CD14-positive monocyte (primary cell): ENCODE measurements at places on chromosomes 6 and 20.

DNA sequence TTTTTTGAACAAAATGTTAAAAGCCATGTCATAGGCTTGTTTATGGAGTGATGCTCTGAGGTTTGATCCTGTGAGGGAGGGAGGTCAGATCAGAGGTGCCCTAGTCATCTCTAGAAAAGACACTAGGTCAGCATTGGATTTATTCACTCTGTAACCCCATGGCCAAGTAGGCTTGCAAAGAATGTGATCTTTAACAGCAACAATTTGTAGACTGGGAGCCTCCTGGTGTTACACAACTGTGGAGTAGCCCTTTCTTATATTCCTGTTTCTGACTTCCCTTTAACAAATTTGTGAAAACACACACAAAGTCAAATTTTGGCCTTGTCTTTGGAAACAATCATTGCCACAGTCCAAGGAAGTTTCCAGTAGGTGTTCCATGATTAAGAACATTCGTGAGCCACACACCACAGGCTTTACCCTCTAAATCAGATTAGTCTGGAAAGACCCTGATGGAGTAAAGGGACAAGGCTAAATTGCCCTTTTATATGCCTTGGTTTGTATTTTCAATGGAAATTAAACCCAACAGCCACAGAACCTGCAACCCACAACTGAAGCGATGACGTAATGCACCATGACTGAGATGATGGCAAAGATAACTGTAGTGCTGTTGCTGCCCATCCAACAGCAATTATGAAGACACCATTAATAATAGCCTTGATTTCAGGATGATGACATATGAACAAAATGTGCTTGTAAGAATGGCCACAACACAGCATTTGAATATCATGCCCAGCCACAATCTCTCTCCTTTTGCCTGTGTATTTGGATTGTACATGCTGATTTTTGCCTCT lies 22.1 kb downstream of the SCP2D1 start:
- DNase-seq = no peak

- DNase-seq = no peak
These were observed 172.8 kb upstream of the SNX9 start for GRCh38 chr6:157650261-157650640.

DNA sequence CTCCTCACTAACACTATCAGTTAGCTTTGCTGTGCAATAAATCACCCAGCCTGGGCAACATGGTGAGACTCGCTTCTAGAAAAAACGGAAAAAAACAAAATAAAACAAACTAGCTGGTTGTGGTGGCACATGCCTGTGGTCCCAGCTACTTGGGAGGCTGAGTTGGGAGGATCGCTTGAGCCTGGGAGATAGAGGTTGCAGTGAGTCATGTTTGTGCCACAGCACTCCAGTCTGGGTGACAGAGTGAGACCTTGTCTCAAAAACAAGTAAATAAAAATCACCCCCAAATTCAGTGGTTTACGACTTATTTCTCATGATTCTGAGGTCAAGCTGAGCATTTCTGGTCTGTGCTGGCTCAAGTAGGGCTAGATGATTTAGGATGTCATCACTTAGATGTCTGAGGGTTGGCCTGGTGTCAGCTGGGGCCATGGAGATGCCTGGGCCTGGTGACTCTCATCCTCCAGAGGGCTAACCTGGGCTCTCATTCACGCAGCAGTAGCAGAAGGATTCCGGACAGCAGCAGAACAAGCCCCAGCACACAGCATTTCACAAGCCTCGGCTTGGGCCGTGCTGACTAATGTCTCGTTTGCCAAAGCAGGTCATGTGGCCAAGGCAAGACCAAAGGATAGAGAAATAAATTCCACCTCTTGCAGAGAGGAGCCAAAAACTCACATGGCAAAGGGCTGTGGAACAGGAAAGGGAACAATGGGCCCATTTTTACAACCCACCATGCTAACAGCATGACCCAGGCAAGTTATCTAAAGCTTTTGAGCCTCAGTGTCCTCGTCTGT lies 32.5 kb downstream of the MGME1 start:
- DNase-seq = no peak

DNA sequence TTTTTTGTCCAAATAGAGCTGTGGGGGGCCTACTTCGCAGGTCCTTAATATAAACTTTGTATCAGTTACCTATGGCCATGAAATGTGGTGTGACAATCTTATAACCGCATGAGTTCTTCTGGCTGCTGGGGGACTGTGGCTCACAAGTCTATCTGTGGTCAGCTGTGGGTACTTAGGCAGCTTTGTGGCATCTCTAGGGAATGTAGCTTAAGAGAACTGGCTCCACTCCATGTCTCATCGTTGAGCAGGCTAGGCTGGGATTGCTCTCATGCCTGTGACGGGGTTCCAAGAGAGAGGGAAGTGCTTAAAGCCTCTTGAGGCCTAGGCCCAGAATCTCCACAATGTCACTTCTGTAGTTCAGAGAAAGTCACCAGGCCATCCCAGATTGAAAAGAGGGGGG lies 140.5 kb downstream of the BTBD3 start:
- DNase-seq = no peak

DNA sequence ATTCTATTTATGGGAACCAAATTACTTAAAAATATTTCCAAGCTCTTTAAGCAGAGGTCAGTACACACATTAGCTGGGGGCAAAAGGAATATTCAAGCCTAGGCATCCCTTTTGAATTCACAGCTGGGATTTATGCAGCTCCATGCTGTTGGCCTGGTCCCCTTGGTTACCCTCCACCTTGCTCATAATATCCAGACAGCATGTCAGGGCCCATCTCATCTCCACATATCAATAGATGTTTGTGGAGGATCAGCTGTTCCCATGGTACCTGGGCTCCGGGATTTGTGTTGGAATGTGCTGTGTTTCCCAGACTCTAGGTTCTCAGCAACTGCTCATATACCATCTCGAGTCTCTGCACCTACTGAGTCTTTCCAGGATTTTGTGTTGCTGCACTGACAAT lies 534.8 kb downstream of the BMP2 start:
- DNase-seq = no peak

DNA sequence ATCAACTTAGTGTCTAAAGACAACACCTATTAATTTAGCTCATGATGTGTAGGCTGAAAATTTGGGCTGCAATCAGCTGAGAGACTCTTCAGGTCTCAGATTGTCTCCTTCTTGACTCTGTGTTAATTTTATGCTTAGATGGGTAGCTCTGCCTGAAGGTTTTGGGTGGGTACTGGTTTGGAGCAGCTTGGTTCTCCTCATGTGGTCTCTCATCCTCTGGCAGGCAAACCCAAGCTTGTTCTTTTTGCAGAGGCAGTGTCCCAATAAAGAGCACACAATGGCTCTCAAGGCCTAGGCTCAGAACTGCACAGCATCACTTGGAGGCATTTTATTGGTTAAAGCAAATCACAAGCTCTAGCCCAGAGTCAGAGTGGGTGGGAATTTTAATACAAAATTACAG lies 280.6 kb downstream of the BTBD3 start:
- no peak for DNase-seq

DNA sequence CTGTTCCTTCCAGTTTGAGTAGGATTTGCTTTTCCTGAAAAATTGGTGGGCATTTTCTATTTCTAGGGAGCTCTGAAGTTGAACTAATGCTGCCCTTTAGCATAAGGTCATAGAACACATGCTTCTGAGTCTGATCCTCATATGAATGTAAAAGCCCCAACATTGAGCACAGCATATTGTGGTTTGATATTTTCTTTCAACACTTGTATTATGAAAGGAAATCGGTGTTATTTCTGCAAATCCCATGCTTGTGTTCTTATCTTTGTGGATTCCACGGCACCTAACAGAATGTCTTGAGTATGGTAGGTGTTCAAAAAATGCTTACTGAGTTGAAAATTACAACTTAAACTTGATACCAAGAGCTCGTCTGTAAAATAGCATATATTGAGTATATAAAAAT lies 85.8 kb downstream of the TRMT11 start:
- no peak for DNase-seq

GRCh38 chr6:35079311-35080000 lies 61.7 kb downstream of the TCP11 start:
- DNase-seq = no peak

DNA sequence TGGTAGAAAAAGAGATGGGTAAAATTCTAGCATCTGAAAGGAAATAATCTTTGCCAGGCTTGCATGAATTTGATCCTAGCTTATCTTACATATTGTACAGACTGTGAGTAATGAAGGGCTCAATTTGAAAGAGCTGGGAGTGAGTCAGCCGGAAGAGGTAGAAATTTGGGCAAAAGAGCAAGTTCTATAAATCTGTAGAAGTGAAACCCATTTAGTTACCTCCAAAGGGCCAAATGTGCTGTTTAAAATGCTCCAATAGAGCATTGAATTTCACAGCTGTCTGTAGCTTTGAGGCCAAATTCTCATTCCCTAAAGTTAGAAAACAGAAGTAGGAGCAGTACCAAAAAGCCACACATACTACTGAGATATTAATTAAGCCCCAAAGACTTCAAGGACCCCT lies 466.1 kb downstream of the BTBD3 start:
- DNase-seq = no peak

GRCh38 chr20:42959996-42960395 lies 229.7 kb downstream of the PTPRT start:
- no peak for DNase-seq

GRCh38 chr6:14972379-14973067 lies 273.3 kb upstream of the JARID2 start:
- DNase-seq = peak; percentile 49

DNA sequence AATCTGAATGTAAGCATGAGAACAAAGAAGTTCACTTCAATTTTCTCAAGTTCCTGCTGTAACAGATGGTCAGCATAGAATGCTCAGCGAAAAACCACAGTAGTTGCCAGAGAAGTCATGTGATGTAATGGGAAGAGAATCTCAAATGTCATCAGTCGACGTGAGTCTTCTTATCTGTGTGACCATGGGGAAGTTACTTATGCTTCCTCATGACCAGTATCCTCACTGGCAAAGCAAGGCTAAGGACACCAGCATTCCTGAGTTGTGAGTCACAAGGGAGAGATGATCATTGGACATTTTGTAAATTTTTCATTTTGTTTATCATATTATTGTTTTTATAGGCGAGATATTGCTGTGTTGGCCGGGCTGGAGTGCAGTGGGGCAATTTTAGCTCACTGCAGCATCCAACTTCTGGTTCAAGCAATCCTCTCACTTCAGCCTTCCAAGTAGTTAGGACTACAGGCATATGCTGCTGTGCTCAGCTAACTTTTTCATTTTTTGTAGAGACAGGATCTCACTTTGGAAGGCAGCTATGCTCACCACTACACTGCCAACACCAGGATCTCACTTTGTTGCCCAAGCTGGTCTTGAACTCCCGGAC lies 21.9 kb downstream of the SGK1 start:
- DNase-seq = peak; percentile 99

- DNase-seq = no peak
These were observed 2.6 kb upstream of the ZSCAN12 start for GRCh38 chr6:28402197-28402596.

DNA sequence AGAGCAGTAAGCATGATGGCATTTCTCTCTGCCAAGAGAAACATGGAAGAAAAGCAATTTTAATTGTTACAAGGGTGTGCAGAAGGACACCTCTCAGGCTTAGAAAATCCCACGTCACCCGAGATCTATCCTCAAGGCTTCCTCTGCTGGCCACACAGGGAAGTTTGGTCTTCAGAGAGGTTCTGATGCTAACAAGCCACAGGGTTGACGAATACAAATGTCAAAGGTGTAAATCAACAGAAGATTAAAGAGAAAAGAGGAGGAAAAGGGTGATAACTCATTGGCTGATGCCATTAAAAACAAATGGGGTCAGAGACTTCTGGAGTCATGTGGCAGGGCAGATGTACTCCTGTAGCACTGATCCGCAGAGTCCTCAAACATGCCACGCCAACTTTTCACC lies 33.6 kb upstream of the SPDEF start:
- no peak for DNase-seq

GRCh38 chr20:14481863-14482262 lies 144.5 kb upstream of the FLRT3 start:
- DNase-seq = no peak

- DNase-seq = peak; percentile 39
These were observed 29.3 kb upstream of the TRIM27 start for GRCh38 chr6:28953039-28953584.

DNA sequence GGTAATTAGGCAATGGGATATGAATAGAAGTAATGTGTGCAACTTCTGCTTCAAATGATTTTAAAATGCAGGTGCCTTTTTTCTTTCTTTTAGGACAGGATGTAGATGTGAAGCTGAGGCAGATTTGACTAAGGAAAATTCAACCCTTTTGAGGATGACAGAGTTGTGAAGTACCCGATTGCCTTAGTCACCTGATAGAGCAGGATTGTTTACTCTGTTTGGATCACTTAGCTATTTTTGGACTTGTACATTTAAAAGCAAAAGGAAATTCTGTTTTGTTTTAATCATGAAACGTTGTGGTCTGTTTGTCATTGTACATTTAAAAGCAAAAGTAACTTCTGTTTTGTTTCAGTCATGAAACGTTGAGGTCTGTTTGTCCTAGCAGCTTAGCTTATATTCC lies 143.4 kb downstream of the FAM83B start:
- DNase-seq = no peak

- no peak for DNase-seq
These were observed 33.7 kb upstream of the KCNQ5 start for GRCh38 chr6:72588155-72588554.

GRCh38 chr6:87645080-87645479 lies 55.1 kb downstream of the ORC3 start:
- no peak for DNase-seq

GRCh38 chr6:139762587-139763031 lies 388.2 kb upstream of the CITED2 start:
- DNase-seq = peak; percentile 97

GRCh38 chr6:48765352-48765961 lies 654.5 kb upstream of the PTCHD4 start:
- no peak for DNase-seq

DNA sequence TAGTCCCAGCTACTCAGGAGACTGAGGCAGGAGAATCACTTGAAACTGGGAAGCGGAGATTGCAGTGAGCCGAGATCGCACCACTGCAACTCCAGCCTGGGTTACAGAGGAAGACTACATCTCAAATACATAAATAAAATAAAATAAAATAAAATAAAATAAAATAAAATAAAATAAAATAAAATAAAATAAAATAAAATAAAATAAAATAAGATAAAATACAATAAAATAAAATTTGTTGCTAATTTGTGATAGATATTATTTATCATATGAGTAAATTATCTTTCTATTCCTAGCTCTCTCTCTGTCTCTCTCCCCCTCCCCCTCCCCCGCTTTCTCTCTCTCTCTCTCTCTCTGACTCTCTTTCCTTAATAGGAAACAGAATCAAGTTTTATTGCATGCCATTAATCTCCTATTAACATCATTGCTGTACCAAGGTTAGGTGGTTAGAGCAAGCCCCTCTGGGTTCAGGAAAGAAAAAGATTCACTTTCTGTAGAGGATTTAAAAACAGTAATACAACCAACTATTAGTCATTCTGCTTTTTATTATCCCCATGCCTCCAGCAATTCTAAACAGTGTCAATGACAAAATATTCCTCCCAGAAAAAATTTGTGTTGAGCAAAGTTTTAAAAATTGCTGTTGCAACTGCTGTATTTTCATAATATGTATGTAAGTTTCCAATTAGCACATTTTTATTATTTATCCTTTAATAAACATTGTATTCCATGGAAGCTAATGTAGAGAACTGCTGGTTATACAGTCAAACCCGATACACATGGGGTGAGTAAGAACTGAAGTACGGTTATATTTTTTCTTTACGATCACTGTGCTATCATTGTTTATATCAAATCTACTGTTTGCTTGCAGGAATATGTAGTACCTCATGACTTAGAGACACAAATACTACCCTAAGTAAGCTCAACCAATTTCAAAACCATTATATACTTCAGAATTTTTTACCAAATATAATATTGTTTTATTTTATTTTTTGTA lies 22.1 kb downstream of the BMP5 start:
- no peak for DNase-seq

- no peak for DNase-seq
These were observed 361.1 kb downstream of the NRN1 start for GRCh38 chr6:5645328-5646290.

- DNase-seq = no peak
These were observed 176.1 kb downstream of the TRIM27 start for GRCh38 chr6:28747631-28748157.
